Astrocyte of the spinal cord (primary cell): ENCODE measurements at places on chromosomes 7 and 10.

DNA sequence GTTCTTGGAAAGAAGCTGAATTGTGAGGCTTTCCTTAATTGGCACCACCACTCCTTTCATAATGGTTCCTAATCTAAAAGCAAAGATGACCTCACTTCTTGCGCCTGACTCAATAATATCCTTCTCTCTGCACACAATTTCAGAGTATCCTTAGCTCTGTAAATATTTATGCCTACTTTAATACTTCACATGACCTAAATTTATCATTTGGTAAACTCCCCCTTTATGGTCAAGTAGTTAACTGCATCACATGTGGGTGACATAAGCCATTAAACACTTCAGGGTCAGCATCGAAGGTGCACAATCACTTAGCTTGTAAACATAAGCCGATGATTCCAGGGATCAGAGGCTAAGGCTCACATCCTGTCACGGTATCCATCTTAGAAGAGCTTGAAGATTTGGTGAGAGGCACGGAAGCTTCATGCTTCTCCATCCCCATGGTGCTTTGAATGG lies 7.3 kb upstream of the RHOBTB1 start:
- DNase-seq, result no peak

DNA sequence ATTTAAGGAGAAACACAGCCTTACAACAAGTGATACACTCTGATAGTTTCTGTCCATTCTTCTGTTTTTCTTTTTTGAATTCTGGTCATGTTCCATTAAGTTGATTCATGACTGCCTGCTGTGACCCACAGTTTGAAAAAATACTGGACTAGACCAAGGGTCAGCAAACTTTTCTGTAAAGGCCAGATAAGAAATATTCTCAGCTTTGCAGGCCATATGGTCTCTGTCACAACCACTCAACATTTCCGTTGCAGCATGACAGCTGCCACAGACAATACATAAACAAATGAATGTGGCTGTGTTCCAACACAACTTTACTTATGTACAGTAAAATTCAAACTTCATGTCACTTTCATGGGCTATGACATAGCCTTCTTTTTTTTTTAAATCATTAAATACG lies 156.7 kb downstream of the PLXNA4 start:
- DNase-seq, result peak; percentile 41

- DNase-seq, result peak; percentile 96
Measured at GRCh38 chr10:4131407-4132215, 346.6 kb upstream of the KLF6 start.

GRCh38 chr10:1643161-1643907 lies 94.0 kb downstream of the ADARB2 start:
- no peak for DNase-seq

- DNase-seq, result no peak
Measured at GRCh38 chr10:114243661-114244060, 4.6 kb downstream of the VWA2 start.

GRCh38 chr10:125797424-125797823 lies 21.8 kb upstream of the MMP21 start:
- no peak for DNase-seq

DNA sequence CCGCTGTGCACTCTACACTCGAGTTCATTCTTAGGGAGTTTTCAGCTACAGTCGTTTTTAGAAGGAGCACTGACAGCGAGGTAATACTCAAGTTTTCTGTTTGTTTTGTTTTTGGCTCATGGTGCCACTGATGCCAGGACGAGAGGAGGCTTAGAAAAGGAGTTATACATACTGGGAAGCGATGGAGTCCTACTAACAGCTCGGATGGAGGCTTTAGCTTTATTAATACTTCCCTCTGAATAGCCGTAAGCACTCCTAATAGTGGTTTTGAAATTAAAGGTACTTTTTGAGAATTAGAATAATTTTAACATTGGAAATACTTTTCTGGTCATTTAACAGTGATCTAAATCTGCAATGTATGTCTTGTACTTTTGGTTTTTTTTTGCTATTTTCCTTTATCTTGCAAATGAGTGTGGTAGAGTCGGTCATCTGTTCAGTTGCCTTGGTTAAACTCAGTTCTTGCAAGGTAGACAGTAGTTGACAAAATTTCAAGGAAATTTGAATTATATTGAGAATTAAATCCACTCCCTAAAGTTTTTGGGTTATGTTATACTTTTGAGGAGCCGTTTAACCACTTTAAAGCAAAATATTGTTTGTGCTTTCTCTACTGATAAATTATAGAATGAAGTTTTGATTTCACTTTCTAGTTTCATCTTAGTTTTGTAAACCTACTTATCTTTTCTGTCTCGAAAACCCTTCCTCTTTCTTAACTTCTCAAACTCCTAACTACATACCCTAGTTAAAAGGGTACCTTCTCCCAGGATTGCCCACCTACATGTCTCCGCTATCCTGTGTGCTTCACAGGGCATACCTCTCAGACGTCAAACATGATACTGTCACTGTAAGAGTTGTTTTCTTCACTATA lies 1.5 kb downstream of the HBP1 start:
- peak; percentile 26 for DNase-seq

- no peak for DNase-seq
Measured at GRCh38 chr10:21624951-21625350, 90.9 kb downstream of the MLLT10 start.

- no peak for DNase-seq
Measured at GRCh38 chr7:127153315-127153714, 99.4 kb downstream of the GRM8 start.

DNA sequence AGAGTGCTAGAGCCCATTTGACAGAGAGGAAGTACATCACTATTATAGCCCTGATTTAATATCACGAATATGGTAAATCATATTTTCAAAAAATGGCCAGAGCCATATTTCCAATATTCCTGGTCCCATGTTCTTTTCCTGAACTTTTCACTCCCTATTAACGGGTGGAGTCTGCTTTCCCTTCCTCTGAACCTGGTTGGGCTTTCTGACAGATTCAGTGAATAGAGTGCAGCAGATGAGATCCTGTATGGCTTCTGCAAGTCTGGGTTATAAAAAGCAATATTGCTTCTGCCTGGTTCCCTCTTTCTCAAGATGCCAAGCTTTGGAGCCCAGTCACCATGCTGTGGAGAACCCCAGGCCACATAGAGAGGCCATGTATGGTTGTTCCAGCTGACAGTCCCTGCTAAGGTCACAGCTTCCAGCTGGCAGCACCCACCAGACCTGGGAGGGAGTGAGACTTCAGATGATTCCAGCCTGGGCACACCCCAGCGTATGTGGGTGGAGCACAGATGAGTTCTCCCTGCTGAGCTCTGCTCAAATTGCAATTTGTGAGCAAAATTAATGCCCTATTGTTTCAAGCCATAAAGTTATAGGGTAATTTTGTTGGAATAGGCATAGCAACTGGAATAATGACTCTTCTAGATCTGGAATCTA lies 17.9 kb upstream of the CHCHD3 start:
- no peak for DNase-seq

DNA sequence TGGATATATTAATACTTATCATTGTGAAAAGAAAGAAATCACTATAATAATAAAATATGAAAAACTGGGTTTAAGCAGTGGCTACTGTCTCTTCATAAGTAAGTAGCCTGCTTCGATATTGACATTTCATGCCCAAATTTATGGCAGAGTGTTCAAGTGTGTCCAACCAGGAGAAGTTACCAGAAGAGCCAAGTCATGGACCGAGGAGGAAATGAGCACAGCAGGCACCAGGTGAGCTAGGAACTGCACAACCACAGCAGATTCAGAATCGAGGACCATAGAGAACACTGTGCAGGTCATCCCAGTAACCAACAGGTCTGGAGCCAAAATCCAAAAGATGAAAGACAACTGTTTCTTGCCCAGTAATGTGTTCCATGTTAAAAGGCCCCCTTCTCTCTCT lies 79.9 kb upstream of the ABCB5 start:
- no peak for DNase-seq

GRCh38 chr7:140005754-140006503 lies 56.8 kb downstream of the PARP12 start:
- no peak for DNase-seq

DNA sequence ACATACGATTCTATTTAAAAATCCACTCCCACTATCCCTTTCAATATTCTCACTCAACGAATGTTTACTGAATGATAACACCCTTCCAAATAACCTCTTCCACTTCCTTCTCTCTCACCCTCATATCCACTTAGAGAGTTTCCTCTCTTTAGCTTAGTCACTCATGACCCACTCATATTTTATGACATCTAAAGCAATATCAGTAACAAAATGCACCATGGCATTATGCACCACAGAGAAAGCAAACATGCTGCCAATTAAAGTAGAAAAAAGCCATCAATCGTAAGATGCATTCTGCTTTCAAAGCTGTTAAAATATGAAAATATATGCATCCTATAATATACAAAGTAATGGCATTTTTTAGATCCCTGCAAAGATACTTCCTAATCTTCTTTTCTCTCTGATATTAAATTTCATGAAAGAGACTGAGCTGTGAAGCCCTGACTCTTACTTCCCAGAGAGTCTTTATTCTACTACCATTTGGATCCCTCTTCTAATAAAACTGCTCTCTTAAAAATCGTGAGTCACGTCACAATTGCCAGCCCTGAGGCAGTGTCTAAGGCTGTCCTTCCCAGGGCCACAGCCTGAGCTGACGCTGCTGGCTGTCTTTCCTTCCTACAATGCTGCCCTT lies 283.0 kb upstream of the KLF6 start:
- DNase-seq, result no peak

DNA sequence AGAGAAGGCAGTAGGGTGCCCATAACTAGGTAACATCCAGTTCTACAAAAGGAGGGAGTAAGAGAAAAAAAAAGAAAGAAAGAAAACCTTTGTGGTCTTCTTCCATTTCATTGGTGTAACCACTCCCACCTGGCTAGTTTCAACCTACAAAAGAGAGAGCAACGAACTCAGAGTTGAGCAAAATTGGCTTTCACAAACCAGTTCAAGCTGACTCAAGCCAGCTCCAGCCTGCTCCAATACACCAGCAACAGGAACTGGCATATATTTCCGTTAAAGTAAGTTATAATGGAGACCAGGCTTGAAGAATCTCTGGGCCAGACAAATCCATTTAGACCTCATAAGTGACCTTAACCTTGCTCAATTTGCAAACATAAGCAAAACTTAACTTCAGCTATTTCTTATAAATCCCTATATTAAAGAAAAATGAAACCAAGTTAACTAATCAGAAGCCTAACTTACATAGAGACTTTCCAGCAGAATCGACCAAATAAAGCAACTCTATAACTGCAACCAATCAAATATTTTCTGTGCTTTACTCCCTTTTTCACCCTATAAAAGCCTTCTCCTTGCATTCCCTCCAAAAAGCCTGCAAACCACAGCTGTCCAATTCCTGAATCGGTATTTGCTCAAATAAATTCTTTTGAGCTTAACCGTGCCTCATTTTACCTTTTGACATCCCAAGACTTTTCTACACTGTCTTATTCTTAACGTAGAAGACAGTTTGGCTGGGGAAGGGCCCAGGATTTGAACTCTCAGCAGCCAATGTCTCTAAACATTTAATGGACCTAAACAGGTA lies 10.1 kb downstream of the ANKRD22 start:
- no peak for DNase-seq

DNA sequence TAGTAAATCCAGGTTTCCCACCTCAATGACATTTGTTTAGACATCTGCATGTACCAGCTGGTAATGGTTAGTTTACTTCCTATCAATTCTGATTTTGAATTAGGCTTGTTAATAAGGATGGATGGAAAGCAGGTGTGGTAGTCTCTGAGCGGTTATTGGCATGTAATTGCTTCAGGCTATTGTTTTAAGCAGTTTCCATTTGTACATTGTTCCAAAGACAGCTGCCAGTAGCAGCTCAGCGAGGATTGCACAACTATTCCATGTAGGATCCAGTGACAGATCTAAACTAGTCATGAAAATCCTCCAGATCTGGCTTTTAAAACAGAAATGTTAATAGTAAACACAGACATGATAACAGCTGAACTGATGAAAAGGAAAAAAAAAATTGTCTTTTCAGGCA lies 436.0 kb upstream of the ADARB2 start:
- DNase-seq, result no peak

GRCh38 chr10:132780356-132780755 lies 5.6 kb downstream of the NKX6-2 start:
- DNase-seq, result no peak

GRCh38 chr7:26538689-26539088 lies 247.0 kb downstream of the SNX10 start:
- DNase-seq, result no peak

- peak; percentile 59 for DNase-seq
Measured at GRCh38 chr7:94298943-94299342, 95.8 kb upstream of the COL1A2 start.

GRCh38 chr10:119129721-119130120 lies 25.8 kb downstream of the DENND10 start:
- DNase-seq, result no peak

DNA sequence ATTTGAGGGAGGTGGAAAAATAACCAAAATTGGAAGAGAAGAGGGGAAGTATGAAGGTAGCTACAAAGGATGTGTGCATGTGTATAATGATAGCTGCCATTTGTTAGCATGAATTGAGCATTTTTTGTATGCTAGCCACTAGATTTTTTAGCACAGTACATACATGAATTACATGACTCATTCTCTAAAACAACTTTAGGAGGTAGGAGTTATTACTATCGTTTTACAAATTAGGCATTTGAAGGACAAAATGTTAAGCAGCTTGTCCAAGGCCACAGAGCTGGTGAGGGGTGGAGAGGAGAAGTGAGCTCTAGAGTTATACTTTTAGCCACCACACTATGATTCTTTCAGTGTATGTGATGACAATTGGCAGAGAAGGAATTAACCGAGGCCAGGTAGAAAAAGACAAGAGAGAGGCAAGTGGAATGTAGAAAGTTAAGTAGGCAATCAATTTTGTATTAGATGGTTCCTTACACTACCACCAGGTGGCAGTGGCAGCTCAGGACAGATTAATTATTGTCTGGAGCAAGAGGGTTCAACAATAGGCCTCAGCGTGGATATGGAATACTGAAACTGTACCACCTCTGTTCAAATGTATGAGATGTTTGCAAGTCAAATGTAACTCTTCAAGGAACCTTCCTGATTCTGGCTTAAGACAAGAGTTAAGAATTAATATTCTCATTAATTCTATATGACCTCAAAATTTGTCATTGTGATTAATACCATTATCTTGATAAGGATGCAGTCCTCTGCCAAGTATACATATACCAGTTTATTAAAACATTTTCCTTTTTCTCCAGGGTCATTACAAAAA lies 128.0 kb downstream of the MBL2 start:
- peak; percentile 60 for DNase-seq

- DNase-seq, result no peak
Measured at GRCh38 chr7:43010061-43010460, 77.9 kb downstream of the MRPL32 start.

- DNase-seq, result no peak
Measured at GRCh38 chr10:35542303-35542702, 62.8 kb upstream of the GJD4 start.

DNA sequence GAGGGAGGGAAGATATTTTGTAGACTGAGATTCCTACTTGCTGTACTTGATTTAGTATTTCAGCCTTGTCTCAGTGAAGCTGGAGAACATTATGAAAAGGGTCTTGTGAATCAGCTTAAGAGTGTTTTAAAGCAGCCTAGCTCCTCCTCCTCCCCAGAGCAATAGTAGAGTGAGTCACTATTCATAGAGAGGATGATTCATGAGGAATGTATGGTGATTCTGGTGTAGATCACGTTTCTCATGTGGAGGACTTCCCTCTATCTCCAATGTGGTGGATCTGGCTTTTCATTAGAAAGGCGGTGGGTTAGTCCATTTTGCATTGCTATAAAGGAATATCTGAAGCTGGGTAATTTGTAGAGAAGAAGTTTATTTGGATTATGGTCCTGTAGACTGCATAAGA lies 340.1 kb upstream of the CHRM2 start:
- peak; percentile 87 for DNase-seq
